ENCODE measurements at places on chromosomes 6 and 20.

DNA sequence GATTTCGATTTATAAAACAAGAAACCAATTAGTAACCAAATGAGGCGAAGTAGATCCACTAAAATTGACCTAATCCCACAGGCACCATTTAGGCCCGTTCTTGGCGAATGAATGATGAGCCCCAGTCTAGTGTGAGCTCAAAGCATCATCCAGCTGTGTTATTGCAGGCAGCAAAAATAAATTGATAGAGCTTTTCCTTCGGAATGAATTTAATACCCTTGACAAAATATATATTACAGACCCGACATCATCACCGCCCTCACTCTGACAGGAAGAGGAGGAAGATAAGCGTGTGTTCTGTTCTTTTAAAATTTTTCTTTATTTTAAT is 7.8 kb downstream of the SIM1 start:
- no peak for DNase-seq

GRCh38 chr6:154550779-154551178 is 40.3 kb upstream of the CNKSR3 start:
- no peak for DNase-seq

DNA sequence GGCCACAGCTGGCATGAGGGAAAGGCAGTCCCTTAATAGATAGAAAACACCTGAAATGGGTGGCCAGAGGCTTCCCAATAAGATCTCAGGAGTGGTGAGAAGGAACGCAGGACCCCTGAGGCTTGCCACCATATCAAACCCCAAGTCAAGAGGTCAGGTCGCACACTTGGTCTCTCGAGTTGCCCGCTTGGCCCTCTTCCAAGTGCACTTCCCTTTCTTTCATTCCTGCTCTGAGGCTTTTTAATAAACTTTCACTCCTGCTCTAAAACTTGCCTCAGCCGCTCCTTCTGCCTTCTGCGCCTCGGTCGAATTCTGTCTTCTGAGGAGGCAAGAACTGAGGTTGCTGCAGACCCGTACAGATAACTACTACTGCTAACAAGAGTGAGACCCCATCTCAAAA is 64.2 kb downstream of the SLC2A10 start:
- no peak for DNase-seq

- no peak for DNase-seq
These were observed 252.7 kb downstream of the UST start for GRCh38 chr6:148999501-148999900.

GRCh38 chr20:63361519-63362435 is 628 bp upstream of the CHRNA4 start:
- no peak for DNase-seq

GRCh38 chr6:45965007-45965406 is 50.7 kb downstream of the CLIC5 start:
- DNase-seq: no peak

DNA sequence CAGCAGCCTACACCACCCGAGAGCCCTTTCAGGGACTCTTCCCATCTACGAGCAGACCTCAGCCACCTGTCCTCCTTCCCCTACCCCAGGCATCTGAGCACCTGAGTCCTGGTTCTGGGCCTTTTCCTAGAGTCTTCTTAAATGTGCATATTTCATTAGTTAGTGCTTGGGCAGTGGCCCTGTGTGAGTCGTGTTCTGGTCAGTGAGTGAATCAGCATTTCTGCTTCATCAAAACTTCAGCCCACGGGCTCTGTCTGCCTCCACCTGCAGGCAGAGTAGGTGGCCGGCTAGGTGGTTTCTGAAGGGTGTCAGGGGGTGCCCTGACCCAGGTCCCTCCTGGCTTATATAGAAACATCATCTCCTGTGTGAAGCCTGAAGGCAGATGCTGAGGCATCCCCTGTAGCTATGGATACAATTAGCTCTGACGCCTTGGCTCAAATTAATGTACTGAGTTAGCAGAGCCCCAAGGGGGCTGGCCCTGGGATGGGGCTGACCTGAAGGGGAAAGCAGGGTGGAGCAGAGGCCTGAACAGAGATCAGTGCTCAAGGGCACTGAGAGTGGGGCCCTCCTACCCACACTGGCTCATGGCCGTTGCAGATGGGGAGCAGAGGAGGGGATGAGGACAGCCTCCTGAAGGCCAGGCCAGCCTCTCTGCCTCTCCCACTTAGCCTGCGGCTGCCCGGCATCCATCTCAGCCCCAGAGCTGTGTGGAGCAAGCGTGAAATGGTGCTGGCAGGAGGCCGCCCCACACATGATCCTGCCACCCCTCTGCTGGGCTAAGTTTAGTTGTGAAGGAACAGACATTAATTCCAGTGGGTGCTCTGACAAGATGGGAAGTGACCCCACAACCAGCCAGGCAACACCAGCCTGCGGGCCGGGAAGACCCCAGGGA is 13.6 kb downstream of the IP6K3 start:
- no peak for DNase-seq

GRCh38 chr6:2376429-2377355 is 131.3 kb upstream of the GMDS start:
- DNase-seq: peak; percentile 79

DNA sequence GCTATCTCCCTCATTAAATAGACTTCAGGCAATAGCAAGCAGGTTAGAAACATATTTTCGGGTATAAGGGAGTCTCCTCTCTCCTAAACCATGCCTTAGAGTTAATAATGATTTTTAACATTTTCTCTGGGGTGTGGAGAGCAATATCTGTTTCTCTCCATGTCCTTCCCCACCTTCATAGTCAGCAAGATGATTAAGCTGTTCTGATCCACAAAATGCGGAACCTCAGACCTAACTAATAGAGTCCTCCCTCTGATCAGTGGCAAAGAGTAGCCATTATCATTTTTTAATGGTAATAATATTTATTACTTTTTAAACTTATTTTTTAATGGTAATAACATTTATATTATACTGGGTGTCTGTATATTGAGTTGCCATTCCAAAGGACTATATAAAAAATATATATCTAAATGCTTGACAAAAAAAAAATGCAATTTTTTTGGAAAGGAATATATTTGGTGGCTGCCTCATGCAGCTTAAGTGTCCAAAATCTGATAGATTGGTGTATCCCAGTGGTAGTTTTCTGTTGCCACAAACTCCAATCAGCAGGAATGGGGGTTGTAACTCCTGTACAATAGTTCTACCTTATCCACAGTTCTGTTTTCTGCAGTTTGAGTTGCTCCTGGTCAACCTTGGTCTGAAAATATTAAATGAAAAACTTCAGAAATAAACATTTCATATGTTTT is 14.0 kb upstream of the BTN3A2 start:
- no peak for DNase-seq

GRCh38 chr20:2349801-2350200 is 30.9 kb upstream of the TGM6 start:
- no peak for DNase-seq

- DNase-seq: no peak
These were observed 46.0 kb downstream of the STX7 start for GRCh38 chr6:132466952-132467351.

DNA sequence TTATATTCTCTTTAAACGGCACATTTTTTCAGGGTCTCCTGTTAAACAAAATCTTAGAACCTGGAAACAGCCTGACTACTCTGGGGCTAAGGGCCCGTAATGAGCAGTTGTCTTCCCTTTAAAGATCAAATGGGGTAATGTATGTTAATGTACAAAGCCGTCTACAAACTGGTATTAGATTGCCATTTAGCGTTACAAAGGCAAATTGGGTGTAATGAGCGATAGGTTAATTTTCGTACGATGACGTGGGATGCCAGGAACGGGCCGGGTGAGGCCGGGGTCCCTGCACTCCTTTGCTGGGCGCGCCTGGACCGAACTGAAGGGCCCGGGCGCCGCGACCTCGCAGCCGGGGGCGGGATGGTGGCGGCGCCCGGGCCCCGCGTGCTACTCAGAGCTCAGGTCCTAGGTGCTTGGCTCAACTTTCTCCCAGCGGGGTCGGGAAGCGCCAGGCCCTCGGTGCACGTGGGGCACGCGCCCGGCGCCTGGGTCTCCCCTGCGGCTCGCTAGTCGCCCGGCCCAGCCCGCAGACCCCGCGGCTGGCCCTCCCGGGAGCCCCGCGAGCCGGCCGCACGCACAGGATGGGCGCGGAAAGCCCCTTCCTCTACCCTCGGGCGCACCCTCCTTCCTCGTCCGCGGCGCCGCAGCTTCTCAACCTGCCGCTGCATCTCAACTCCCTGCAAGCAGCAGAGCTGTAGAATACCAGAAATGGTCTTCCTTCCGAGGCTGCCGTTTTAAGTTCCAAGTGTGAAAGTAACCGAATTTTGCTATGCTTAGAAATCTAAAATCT is 5.9 kb downstream of the NKX2-4 start:
- no peak for DNase-seq

GRCh38 chr20:61053889-61054288 is 198.2 kb upstream of the CDH4 start:
- no peak for DNase-seq

GRCh38 chr20:30811885-30812671 is 445.4 kb upstream of the DEFB115 start:
- no peak for DNase-seq

- no peak for DNase-seq
These were observed 7.2 kb upstream of the MDGA1 start for GRCh38 chr6:37704923-37705238.

DNA sequence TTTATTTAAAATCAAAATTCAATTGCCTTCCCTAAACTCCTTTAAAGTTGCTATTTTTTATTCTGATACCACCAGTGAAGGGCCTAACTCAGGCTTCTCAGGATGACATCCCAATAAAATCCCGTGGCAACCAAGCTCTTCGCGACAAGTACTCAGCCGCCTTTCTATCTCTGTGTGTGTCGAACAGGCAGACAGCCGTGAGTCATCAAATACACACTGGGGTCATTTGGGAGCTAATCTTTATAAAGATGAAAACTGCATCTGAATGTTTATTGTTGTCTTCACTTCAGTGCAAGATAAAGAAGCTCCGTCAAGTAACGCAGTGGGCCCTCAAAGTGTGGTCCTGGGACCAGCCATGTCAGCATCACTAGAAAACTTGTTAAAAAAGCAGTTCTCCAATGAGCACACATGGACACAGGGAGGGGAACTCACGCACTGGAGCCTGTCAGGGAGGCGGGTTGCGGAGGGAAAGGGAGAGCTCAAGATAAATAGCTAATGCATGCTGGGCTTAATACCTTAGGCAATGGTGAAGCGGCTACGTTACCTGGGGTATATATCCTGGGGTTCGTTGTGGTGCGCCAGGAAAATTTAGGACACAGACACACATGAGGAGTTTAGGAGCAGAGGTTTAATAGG is 119.3 kb downstream of the RNF144B start:
- DNase-seq: no peak

DNA sequence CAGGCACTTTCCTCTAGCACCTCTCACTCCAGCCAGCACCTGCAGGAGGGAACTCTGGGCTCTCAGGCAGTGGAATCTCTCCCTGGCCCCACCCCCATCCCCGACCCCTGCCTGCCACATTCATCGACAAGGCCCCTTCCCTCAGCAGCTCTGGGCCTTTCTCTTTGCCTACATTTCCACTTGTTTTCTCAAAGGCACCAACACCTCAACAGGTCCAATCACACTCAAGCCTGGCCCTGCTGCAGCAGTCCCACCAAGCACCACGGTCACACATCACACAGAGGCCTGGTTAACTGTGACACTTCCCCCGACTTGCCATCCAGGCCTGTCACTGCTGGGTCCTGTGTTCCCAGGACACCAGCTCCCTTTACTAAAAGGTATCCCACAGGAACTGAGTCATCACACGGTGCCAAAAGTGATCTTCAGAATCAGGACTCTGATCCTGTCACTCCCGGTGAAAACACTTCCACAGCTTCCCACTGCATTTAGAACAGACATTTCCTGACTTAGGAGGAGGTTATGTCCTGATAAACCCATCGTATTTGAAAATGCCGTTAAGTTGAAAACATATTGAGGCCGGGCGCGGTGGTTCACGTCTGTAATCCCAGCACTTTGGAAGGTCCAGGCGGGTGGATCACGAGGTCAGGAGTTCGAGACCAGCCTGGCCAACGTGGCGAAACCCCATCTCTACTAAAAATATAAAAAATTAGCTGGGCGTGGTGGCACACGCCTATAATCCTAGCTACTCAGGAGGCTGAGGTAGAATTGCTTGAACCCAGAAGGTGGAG is 54.9 kb downstream of the MYH7B start:
- no peak for DNase-seq

DNA sequence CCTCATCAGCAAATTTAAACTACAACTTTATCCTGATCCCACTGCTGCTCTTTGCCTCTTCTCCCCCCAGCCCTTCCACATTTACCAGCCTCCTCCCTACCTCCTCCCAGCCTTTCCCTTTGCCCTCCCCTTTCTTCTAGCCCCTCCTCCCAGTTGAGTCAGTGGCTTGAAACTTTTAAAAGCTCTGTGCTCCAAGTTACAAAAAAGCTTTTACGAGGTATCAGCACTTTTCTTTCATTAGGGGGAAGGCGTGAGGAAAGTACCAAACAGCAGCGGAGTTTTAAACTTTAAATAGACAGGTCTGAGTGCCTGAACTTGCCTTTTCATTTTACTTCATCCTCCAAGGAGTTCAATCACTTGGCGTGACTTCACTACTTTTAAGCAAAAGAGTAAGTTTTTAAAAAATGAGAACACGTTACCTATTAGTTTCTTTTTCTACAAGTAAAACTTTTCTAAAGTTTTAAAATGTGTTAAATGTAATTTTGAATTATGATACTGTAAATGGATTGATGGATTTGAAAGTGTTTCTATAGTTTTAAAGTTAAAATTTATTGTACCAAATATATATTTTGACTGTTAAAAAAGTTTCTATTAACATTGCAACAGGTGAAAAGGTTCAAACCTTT is at the start of gene GJA1:
GJA1 (plus strand) TSS at position 203 of the 626 bp plus-strand sequence. CDS start 11,202 bp downstream, outside the sequence.
- peak; percentile 86 for DNase-seq

- peak; percentile 73 for DNase-seq
These were observed 35.6 kb upstream of the KCNK16 start for GRCh38 chr6:39357998-39358686.

DNA sequence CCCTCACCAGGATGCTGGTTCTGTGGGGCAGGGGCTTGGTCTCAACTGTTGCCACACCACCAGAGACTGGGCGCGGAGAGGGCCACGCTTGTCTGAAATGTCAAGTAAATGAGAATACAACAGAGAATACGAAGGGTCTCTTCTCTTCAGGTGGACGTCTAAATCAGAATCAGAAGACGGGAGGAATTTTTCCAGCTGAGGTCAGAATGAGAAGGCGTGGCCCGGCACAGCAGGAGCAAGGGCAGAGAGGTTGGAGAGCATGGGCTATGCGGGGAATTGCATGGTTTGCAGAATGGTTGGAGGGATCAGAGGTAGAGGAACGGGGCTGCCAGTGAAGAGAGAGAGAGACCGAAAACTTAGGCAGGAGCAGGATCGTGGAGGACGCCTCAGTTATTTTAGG is 337.9 kb downstream of the QKI start:
- DNase-seq: no peak

DNA sequence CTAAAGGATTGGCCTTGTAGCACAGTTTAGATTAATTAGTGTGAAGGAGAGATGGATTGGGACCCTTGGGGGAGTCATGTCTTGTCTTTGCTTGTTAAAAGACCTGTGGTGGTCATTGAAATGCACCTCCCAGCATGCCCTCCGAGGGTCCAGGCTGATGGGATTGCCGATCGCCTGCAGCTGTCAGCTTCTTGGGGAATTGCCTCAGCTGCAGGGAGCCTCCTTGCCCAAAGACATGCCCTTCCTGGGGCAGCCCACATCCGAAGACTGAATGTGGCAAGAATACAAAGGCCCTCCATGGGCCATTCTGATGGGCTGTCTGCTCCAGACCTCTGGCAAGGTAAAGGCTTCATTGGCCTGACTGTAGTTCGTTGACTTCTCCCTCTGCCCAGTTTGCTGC is 150.7 kb downstream of the FARS2 start:
- no peak for DNase-seq

- DNase-seq: no peak
These were observed 33.6 kb downstream of the GFOD1 start for GRCh38 chr6:13453771-13454251.

- DNase-seq: no peak
These were observed 2.2 kb upstream of the EPB41L2 start for GRCh38 chr6:131065112-131065823.

GRCh38 chr6:28531479-28532128 is 5.9 kb downstream of the GPX5 start:
- DNase-seq: no peak

All from femur (tissue), 1 donor.